Body of pancreas (tissue), 4 donors: ENCODE measurements at places on chromosomes 5 and 9. TPM values are rescaled to one million over a fixed set of nuclear protein-coding genes. Genes with fewer than 3 reads are reported as not detected.

DNA sequence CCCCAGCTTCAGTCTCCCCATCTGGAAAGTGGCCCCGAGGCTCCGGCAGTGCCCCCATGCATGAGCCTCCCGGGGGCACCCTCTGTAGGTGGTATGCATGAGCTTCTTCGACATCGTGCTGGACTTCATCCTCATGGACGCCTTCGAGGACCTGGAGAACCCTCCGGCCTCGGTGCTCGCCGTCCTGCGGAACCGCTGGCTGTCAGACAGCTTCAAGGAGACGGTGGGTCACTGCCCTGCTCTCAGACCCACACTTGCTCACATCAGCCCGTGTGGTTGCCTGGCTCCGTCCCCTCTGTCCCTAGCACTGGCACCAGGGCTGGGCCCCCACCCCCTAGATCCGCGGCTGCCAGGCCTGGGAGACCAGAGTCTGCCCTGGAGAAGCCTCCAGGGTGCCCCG is 12.8 kb upstream of the DOLPP1 start:
- DNase-seq, result no peak

DNA sequence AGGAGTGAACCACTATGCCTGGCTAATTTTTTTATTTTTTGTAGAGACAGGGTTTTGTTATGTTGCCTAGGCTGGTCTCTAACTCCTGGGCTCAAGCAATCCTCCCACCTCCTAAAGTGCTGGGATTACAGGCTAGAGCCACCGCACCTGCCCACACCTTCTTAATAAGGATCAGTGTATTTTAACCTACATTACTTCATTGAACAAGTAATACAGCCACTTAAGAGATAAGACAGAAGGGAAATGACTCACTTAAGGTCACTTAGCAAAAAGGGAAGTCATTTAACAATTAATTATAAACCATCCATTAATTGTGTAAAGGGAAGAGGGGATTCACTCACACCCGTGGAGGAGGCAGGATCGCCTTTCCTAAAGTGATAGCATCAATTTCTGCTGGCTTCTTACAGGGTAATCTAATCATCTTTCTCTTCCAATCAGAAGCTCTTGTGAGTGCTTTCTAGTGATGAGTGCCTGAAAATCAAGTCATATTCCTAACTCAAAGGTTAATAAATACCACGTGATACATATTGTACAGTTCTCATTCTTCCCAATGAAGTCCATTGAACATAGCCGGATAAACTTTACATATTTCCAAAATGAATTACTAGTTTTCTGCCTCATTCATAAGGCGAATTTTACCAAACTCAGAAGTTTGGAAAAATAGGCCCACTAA is 3.5 kb downstream of the FBXW11 start:
- DNase-seq, result no peak

The PCDHB11 gene
- total RNA-seq, result 4.4 TPM

The NR2F1 gene
- 33.0 TPM for total RNA-seq

DNA sequence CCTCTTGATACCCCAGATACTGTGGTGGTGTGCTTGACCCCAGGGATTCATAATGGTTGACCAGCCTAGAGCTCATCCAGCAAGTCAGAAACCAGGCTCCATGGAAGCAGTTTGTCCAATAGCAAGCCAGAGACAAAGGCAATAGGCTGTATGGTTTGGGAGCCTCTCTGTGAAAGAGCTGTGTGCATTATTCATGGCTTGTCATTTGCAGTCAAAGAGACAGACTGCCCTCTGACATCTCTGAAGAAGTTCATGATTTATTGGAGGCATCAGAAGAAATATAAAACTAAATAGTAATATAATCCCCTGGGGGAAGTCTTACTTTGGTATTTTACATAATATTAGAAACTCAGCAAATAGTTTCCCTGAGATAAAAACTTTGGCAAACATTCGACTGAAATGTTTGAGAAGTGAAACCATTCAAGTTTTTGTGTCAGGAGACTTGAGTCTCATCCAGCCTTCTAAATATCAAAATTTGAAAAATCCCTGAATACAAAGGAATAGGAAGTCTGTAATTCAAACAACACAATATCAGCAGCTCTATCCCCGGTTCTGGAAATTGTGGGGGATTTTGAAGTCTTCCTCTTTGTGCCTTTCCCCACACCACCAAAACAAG is 250.3 kb downstream of the ZSWIM6 start:
- no peak for DNase-seq

- no peak for DNase-seq
These were observed 185.0 kb downstream of the GLIS3 start for GRCh38 chr9:4114569-4115505.

DNA sequence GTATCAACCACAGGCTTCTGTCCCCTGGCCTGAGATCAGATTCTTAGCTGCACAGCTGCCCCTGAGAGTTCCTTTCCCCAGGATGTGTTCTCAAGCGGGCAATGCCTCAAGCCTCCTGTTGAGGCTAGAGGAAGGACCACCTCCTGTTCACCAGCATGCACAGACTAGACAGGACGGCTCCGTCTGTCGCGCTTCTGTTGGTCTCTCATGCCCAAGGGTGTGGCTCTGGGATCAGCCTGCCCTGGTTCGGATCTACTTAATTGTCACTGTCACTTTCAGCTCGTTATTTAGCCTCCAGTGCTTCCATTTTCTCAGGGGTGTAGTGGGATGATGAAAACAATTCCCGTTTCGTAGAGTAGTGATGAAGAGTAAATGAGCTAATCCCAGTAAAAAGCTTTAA is 103.1 kb downstream of the KCNIP1 start:
- DNase-seq, result no peak

DNA sequence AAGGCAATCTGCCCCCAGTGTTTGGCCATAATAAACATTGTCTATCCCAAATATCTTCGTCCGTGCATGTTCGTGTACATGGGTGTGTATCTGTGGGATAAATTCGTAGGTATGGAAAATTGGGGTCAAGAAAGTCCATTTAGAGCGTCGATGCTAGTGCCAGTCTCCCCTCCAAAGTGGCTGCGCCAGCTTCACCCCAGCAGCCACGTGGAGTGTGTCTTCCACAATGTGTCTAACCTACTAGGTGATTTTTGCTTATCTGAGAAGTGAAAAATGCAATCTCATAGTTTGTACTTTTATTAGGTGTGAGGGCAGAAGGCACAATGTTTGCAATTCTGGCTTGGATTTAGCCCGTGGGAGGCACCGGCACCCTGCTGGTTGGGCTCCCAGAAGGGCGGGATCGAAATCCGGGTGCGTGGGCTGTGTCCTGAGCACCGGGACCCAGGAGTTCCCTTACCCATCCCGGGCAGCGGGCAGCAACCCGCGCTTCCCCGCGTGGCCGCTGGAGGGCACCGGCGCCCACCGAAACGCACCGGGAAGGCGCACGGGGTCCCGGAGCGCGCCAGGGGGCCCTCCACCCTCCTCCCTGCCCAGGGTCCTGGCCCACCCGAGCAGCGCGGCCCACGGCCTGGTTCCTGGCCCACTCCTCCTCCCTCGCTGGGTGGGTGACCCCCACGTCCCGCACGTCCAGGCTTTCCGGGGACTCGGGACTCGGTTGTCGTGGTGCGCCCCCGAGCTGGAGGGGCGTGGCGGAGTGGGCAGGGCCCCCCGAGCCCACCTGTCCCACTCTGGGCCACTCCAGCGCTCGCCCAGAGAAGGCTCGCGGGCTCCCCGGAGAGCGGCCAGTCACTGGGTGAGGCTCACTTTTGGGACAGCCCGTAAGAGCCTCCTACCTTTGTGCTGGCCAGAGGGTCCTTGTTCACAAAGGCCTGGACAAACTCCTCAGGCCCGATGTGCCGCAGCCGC is 55.4 kb upstream of the RNF130 start:
- no peak for DNase-seq

GRCh38 chr9:125479846-125480615 is 218.4 kb downstream of the GAPVD1 start:
- no peak for DNase-seq
